ENCODE measurements at places on chromosomes 11 and 22. TPM values are rescaled to one million over a fixed set of nuclear protein-coding genes. Genes with fewer than 3 reads are reported as not detected.

The DDX25 gene
- 0.47 TPM for polyA plus RNA-seq

The HIC2 gene
- polyA plus RNA-seq: 1.9 TPM

The SLC29A2 gene
- 1.1 TPM for polyA plus RNA-seq

The RFPL2 gene
- polyA plus RNA-seq: 0.19 TPM

The SOX6 gene
- 4.6 TPM for polyA plus RNA-seq

The OR8K3 gene
- not detected for polyA plus RNA-seq

The TREH gene
- polyA plus RNA-seq: 88.6 TPM

The DUSP8 gene
- polyA plus RNA-seq: 3.1 TPM

All from small intestine (tissue), 16 donors.